ENCODE measurements at places on chromosomes 2 and 18.

- DNase-seq, result peak; percentile 14
Measured at GRCh38 chr18:47260120-47260923, 8.9 kb upstream of the SKOR2 start.

DNA sequence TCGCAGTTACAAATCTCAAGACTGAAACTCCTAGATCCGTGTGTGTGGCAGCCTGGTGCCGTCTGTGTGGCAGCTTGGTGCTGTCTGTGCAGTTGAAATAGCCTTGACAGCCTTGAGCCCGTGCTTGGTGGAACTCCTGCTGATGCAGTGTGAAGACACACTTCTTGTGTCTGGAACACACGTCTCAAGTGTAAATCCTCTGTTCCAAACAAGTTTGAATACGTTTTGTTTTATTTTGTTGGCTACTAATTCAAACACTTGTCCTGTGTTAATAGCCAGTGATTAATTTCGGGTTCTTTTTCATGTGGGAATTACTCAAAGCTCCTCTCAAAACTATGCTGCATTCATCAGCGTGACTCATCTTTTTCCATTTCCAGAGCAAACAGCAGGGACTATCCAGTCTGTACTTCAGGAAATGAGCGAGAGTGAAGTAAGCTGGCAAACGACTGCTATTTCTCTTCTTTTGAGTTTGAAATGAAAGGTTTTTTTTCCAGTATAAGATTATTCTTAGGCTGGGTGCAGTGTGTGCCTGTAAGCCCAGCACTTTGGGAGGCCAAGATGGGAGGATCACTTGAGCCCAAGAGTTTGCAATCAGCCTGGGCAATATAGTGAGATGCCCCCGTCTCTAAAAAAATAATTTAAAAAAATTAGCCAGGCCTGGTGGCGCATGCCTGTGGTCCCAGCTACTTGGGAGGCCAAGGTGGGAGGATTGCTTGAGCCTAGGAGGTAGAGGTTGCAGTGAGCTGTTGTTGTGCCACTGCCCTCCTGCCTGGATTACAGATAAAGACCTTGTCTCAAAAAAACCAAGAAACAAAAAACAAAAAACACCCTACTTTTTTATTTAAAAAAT, 152.9 kb downstream of the SPP2 start:
- DNase-seq, result no peak

DNA sequence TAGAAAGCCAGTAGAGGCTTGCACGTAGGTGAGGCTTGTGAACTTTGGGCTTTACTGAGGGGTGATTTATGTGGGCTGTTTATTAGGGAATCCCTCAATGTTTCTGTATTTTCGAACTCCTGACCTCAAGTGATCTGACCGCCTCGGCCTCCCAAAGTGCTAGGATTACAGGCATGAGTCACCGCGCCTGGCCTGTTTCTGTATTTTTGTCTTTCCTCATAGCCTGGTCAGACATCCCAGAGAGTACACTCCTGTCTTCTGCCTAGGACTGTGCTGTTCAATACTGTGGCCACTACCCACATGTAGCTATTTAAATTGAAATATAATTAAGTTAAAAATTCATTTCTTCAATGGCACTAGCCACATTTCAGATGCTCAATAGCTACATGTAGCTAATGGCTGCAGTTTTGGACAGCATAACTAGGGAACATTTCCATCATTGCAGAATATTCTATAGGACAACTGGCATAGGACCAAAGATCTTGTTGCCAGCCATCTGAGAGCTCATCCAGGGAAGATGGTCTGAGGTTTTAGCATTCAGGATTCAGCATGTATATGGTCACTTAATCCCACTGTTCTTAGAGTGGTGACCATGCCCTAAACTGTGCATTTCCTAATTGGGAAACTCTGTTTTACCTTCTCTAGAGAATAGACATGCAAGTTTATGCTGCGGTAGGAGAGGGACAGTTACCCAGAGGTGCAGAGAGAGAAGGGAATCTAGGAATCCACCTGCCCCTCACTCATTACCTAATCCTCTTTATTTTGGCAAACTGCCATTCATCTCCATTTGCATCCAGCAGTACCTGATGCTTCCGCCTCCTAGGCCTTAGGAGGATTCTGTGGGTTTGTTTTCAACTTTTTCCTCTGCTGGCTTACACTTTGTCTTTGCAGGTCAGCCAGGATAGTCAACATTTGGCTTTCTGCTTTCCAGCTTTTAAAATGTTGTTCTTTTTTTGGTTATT, 64.4 kb downstream of the LCLAT1 start:
- DNase-seq, result no peak

- DNase-seq, result no peak
Measured at GRCh38 chr2:168884975-168885374, 5.3 kb downstream of the SPC25 start.

DNA sequence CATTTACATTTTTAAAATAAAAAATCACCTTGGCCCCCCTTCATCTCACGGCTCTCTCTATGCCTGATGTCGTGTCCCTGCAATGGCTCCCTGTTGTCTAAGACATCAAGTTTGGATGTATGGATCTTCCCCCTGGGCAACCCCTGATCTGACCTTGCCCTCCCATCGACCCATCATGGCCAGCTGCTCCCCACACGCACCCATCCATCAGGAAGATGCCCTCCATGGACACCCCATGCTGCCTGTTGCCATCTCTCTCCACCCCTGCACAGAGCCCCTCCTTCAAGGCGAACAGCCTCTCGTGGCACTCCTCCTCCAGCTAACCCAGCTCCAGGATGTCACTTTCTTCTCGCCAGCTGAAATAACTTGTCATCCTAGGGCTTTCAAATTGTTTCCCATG, 59.5 kb downstream of the DPYSL5 start:
- no peak for DNase-seq
